Stimulated activated CD8-positive, alpha-beta memory T cell treated with anti-CD3 and anti-CD28 coated beads, Interleukin-2, amount 100 ng/mL, for 1 hour (primary cell): ENCODE measurements at places on chromosomes 7 and 10.

DNA sequence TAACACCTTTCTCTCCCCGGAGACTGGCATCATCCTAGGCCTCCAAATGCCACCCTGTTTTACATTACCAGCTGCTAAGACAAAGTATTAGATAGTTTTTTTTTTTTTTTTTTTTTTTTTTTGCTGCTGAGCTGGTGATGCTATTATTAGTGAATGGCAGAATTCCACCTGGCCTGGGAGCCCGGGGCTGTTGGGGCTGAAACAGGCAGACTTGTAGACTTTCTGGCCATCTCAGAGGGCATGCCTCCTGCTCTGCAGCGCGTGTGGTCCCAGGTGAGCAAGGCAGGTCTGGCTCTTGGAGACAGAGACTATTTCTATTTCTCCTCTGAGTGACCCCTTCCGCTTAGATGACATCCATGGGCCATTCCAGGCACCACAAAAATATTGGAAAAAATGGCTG is 104.2 kb downstream of the EMX2 start:
- DNase-seq, result no peak

- no peak for DNase-seq
Observed at GRCh38 chr7:12130609-12131008, 80.5 kb upstream of the TMEM106B start.

DNA sequence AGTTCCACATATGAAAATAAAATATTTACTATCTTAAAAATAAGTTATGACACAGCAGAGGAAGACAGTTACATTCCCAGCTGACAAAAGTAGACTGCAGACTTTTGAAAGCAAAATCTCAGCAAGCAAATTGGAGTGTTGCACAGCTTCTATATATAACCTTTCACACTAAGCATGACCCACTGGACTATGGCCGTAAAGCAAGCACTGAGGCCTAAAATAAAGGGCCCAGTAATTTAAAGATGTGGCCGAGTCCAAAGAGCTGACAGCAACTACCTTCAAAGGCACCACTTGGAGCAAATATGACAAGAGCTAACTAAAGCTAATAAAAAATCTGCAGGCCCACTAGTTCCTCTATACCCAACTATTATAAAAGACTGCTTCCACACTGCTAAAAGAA is 6.5 kb downstream of the GDI2 start:
- DNase-seq, result no peak

GRCh38 chr7:6532516-6532915 is 18.7 kb downstream of the GRID2IP start:
- no peak for DNase-seq

DNA sequence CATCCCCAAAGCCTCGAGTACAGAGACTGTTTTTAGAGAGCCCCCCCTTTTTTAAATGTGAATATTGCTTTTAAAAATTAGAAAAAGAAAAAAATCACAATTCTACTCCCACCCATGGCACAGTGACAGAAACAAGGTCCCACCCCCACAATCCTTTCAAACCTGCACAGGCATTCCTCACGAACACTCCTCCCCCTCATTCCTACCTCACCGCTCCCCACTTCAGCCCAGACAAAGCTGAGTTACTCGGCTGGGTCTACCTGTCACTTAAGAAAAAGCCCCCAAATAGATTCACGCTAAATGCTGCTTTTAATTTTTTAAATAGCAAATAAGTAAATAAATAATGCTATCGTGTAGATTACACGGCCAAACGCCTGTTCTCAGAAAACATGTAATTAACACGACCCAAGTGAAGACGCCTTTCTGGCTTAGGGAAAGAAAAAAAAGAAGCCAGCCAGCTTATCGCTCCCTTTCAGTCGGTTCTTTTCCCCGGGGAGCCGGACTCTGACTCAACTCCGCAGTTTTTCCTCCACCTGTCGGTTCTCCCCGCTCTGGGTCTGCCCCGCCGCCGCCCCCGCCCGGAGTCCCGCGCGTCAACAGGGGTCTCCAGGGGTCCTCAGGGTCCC is 739 bp downstream of the MPP7 start:
- no peak for DNase-seq

DNA sequence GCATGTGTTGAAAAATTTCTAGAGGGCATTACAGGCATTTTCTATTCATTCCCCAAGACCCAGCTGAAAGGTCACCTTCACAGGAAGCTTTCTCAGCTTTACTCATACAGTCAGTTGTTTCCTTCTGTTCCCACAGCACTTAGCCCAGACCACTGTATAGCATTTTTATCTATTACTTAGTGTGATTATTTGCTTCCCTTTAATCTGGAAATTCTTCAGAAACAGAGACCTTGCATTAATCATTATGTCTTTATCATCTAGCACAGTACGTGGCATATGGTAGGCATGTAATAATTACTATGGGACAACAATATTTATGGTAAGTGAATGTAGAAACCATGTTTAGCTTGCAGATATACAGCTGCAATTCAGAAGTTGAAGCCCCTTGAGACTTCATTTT is 38.2 kb upstream of the CDK6 start:
- DNase-seq, result no peak

- DNase-seq, result no peak
Observed at GRCh38 chr10:11806706-11807105, 16.4 kb upstream of the PROSER2 start.

- no peak for DNase-seq
Observed at GRCh38 chr7:150405584-150406311, 26.6 kb downstream of the ZNF775 start.

DNA sequence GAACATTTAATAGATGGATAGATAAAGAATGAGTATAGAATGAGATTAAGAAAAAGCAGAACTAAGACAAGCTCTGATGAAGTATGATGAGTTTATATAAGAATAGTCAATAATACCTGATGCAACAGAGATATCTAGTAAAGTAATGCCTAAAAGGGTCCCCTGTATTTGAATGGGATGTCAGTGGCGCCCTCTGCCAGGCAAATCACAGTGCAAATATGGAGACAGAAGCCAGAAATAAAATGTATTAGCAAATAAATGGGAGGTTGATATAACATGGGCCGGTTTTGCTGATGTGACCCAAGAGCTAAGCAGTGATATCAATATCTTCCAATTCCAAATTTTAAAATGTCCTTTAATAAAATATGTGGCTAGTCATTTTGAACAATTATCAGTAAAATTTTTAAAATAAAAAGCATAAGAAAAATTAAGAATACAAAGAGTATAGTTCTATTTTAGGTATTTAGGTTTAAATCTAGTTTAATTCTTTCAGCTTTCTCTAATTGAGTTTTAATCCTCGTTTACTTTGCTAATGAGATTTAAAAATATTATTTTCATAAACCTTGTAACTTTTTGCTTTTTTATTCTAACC is 62.6 kb downstream of the ADK start:
- peak; percentile 22 for DNase-seq

GRCh38 chr7:141275350-141275749 is 201.5 kb downstream of the TMEM178B start:
- no peak for DNase-seq

DNA sequence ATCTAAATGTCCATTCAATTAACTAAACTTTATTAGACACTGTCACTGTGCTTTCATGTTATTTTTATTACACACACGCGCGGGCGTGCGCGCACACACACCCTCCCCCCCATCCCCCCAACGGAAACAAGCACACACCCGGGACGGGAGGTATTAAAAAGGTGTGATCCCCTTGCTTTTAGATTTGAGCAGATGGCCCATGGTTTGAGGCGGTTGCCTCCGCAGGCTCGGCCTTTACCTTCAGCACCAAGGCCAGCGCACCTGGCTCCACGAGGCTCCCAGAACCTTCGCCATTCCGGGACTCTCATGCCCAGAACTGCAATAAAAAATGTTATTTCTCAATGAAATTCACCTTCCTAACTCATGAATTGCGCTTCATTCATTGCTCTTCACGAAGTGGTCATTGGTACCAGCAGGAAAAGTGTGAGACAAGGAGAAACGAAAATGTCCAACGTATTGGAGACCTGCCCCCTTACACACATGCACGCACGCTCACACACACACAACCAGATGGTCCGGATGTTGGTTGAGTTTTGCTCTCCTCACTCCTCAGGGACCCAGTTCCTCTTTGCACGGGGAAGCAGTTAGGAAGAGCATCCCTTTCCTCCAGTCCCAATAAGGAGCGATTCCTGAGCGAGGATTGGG is 20.8 kb upstream of the PTF1A start:
- no peak for DNase-seq

DNA sequence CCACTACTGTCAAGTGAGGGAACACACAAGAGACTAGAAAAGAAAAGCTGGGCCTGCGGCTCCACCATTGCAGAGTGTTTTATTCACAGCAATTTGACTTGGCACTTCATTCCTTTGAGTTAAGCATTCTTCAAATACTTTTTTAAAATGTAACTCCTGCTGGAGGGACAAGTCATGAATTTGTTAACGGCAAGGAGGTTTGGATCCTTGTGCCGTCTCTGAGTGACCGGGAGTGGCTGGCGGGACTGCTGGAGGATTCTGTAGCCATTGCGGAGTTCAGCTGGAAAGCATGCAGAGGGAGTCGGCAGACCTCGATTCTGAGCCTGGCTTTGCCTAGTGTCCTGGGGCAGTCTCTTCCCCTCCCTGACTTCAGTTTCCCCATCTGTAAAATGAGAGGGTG is 9.8 kb downstream of the HSPA12A start:
- no peak for DNase-seq

DNA sequence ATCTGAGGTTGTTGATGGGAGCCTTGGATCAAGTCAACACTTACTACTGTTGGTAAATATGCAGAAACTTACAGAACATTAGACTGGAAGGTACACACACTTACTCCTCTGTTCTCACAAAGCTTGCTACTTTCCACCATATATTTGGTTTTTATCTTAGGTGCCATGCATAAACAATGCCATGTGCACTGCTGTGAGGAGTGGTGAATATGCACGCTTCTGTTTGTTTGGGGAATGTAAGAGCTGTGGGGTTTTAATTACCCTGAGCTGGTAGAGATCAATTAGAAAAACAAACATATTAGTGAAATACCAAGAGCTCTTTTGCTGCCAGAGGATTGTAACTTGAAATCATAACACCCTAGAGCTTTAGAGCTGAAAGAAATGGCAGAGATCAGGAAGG is 79.8 kb upstream of the ARID5B start:
- no peak for DNase-seq

- no peak for DNase-seq
Observed at GRCh38 chr10:51960494-51960895, 261.1 kb upstream of the CSTF2T start.

- DNase-seq, result no peak
Observed at GRCh38 chr10:23202779-23203178, 10.7 kb downstream of the PTF1A start.

DNA sequence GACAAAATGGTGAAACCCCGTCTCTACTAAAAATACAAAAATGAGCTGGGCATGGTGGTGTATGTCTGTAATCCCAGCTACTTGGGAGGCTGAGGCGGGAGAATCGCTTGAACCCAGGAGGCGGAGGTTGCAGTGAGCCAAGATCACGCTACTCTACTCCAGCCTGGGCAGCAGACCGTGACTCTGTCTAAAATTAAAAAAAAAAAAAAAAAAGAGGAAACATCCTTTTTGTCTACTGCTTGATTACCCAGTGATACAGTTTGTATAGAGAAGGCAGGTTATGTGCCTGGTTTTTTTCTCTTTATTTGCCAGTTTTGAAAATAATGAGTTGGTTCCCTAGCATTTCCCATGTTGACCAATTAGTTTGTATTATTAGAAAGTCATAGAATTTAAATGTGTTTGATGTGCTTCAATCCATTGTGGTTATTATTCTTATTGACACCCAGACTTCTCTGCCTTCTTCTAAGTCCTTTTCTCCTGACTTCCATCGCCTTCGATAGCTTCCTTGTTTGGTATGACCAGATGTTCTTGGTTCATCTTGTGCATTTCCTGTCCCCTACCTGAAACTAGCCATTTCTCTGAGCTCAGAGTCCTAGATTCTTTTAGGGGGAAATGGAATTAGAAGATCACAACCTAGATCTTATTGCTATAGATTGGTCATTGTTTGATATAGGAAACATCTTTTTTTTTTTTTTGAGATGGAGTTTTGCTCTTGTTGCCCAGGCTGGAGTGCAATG is 43.2 kb downstream of the VKORC1L1 start:
- DNase-seq, result no peak

GRCh38 chr7:151556592-151556991 is 36.9 kb upstream of the RHEB start:
- no peak for DNase-seq

- DNase-seq, result no peak
Observed at GRCh38 chr10:120607016-120607709, 150.1 kb downstream of the PLPP4 start.

- no peak for DNase-seq
Observed at GRCh38 chr7:105101864-105102263, 87.9 kb downstream of the KMT2E start.

GRCh38 chr7:85001495-85002345 is 185.1 kb downstream of the SEMA3D start:
- no peak for DNase-seq

DNA sequence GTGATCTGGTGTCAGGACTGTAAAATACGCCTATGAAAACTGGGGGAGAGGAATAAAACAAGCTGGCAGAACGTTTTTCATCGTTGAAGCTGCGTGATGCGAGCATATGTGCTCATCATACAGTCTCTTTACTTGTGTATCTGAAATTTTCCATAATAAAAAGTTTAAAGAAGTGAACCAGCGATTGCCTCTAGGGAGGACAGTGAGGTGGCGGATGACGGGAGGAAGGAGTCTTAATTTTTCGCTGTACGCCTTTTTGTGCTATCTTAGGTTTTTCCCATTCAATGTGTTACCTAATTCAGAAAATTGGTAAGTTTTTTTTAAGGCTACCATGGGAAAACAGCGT is 891 bp upstream of the WAPL start:
- no peak for DNase-seq

DNA sequence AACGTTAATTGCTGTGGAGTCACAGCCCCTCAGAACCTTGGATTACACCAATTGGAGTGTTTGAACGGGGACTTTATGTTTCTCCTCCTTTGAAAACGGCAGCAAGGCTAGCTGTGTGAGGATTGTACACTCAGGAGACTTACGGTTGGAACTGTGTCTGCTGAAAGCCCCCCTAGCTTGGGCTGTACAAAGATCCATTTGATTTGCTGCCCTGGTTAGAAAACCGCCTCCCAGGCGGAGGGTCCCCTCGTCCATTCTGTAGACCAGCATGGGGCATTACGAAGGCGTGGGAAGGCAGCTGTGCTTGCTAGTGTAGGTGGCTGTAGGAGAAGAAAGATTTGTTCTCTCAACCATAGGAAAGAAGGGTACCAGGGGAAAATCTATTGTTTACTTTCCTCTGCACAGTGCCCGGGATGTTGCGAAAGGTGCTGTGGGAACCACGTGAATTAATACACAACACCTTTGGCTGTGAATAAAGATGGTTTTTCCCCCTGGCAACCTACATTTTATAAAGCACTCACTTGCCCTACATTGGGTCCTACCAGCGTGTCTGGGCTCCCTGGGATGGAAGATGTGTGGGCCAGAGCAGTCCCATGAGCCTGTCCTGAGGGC is 73.4 kb upstream of the BTBD16 start:
- DNase-seq, result no peak
